NB4 (cell line): ENCODE measurements at places on chromosomes 13 and 19.
A peak's percentile ranks its signal among the peaks of the same experiment; 100 is the strongest.

GRCh38 chr19:49565261-49565660, 15.1 kb downstream of the NOSIP start:
- DNase-seq = no peak

- peak; percentile 25 for DNase-seq
Observed at GRCh38 chr13:20497006-20497775, 28.5 kb downstream of the CRYL1 start.

- no peak for DNase-seq
Observed at GRCh38 chr19:51224163-51224641, 678 bp upstream of the CD33 start.

GRCh38 chr19:10543059-10543419, 665 bp upstream of the ATG4D start:
- DNase-seq = peak; percentile 37

- DNase-seq = peak; percentile 28
Observed at GRCh38 chr19:50718255-50719118, 1.1 kb downstream of the SHANK1 start.

DNA sequence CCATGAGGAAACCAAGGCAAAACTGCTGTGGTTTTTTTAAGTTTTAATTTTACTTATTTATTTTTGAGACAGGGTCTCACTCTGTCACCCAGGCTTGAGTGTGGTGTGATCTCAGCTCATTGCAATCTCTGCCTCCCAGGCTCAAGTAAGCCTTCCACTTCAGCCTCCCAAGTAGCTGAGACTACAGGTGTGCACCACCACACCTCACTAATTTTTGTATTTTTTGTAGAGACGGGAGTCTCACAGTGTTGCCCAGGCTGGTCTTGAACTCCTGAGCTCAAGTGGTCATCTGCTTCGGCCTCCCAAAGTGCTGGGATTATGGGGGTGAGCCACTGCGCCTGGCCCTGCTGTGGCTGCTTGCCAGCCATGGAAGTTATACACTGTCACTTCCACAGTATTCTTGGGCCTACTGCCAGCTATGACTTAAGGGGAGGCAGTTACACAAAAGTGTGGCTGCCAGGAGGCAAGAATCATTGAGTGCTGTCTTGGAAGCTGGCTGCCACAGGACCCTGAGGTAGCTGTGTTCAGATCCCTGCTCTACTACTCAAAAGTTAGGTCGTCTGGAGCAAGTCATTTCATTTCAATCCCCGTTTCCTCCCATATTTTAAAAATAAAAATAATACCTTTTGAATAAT, 12.7 kb downstream of the FARP1 start:
- no peak for DNase-seq

DNA sequence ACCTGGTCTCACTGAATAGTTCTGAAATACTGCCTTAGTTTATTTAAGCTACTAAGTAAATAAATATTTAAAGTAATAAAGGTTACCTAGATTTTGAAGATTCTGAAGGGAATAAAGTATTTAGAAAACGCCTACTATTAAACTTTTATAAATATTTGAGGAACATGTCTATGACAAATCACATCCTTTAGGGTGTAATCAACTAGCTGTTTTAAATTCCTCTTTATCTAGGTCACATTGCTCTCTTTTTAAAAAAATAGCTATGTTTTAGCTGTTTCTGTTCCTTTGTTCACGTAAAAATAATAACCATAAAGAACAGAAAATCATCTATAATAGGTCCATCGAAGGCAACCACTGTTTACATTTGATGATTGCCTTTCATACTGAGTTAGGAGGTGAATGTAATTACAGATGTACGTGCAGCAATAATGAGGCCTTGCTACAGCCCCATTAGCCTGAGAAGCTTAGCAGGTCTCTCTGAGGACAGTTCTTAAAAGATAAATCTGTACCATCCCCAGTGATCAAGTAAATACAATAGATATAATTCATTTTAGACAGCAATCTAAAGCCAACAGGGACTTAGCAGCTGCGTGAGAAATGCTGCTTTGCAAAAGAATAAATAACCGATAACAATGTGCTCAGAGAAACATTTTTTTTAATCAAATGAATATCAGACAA, 449.5 kb downstream of the LIG4 start:
- DNase-seq = no peak

GRCh38 chr19:9877780-9878510, 42.8 kb downstream of the PIN1 start:
- DNase-seq = no peak

DNA sequence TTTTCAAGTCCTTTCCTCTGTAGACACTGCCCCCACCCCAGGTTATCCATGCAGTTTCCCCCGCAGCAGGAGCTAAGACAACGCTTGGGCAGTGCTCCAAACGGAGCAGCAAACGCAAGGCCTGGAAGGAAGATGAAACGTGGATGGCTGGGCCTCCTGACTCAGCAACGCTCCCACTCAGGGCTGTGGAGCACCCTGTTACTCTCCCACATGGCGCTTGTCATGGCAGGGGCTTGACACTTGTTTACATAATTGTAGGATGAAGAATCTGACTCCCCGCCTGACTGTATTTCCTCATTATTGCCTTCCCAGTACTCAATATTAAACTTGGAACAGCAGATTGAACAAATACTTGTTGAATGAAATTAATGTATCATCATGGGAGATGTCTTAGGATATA, 799 bp upstream of the C1QTNF9B start:
- no peak for DNase-seq

DNA sequence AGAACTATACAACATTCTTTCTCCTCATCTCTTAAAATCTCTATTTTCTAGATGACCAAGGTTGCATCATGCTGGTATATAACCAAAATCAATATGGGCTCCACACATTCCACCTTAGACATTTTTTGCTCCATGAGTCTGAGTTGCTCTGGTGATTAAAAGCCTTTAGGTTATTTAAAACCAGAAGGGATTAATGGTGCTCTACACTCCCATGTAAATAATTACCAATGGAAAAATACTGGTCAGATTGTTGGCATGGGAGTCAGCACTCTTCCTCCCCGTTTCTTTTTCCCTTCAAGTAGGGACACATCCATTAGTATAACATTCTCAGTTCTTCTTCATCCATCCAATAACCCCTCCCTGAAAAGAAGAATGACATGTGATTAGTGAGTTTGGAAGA, 747.7 kb downstream of the PCDH17 start:
- DNase-seq = no peak

DNA sequence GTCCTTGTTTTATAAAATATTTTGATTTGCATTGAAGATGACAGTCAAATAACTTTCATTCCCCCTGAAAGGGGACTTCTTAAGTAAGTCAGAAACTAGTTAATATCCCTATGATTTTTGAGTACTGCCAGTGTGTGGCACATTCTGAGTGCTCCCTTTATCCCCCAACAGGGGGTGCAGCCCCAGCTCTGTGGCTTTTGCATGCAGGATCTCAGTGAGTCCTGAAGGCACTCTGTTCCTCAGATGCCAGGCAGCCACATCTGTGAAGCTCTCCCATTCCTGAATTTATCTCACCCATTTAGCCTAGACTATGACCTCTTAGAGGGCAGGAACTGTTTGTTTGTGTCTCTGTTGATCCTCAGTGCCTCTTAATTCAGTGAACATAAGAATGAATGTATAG, 123.1 kb downstream of the CDK8 start:
- DNase-seq = peak; percentile 46

DNA sequence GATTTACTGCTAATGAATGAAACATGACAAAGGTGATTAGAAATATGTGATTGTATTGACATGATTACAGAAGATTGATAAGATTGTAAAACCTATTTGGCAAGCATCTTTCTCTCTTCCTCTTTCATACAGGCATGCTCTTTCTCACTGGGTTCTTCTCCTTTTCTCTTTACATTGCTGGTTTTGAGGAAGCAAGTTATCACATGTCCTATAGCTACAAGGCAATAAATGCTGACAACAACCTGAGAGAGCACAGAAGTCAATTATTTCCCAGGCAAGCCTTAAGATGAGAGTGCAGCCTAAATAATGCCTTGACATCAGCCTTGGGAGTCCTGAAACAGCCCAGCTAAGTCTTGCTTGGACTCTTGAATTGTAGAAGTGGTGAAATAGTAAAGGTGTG, 875.0 kb downstream of the SLITRK1 start:
- peak; percentile 8 for DNase-seq

DNA sequence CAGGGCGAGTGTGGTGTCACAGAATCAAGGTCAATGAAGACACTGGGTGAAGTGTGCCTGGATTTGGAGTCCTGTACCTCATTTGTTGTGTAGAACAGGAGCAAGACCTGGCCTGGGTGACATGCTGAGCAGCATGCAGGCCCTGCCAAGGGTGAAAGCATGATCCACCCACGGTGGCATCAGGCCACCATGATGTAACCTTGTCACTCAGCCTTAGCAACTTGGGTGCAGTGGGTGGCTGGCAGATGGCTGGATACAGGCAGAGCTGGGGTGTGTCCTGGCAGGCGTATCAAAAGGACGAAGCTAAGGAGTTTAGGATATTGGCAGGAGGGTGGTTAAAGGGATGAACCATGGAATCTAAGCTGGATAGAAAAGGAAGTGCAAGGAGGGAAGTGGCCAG, 10.3 kb downstream of the THSD1 start:
- DNase-seq = no peak

DNA sequence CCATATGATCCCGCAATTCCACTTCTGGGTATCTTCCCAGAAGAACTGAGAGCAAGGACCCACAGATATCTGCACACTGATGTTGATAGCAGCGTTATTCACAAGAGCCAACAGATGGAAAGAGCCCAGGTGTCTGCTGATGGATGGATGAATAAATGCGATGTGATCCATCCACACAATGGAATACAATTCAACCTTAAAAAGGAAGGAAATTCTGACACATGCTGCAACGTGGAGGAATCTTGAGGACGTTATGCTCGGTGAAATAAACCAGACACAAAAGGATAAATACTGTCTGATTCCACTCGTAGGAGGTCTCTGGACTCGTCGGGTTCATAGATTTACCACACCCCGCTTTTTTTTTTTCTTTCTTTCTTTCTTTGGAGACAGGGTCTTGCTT, 21.8 kb downstream of the ARHGEF18 start:
- no peak for DNase-seq

- DNase-seq = no peak
Observed at GRCh38 chr13:97933776-97934175, 19.7 kb upstream of the IPO5 start.

DNA sequence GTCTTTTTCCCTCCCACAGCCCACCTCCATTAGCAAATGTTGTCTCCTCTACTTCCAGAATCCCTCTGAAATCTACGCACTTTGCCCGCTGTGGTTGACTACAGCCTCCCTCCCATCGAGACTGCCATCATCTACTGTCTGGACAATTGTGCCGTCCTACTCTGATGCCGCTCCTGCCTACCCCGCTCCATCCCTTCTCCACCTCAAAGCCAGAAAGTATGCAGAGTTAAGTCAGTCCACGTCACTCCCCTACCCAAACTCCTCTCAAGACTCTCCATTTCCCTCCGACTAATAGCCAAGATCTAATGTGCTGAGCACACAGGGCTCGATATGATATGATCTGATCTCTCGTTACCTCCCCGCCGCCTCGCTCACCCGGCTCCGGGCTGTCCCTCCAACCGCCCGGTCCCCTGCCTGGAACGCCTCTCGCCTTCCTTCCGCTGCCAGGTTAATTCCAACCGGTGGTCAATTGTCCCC, 556 bp downstream of the CACTIN start:
- no peak for DNase-seq

GRCh38 chr19:8835877-8836276, 3.7 kb downstream of the MBD3L1 start:
- peak; percentile 63 for DNase-seq

- no peak for DNase-seq
Observed at GRCh38 chr13:61727767-61728166, 312.1 kb upstream of the PCDH20 start.

DNA sequence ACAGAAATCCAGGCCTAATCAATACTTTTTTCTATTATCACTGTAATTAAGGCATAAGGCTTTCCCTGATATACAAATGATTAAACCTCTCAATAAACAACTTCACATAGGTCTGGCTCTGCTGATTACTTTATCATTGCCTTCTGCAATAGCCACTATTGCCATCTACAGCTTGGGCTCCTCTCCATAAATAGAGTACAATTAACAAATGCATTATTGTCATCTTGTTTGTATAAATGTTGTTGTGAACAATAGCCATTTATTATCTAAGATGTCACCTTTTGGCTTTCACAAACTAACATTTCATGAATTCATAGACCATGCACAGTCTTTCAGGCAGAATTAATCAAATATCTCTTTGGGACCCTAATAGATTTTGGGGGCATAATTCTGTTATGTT, 53.3 kb downstream of the NHLRC3 start:
- DNase-seq = no peak

DNA sequence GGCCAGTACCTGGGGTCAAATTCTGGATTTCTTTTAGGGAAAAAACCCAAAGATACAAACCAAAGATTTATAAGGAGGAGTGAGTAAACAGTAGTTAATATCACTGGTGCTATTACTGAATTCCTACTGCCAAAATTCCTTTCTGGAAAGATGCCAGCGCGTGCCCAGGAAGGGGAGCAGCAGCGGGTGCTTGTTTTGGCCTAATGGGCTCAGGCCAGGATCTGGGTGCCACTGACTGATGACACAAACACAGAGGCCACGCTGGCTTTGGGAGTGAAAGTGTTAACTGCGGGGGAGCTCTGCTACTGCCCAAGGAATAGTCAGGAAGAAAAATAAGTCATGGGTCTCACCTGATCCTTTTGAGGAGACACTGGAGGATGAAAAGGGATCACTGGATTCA, 61.2 kb downstream of the KLF2 start:
- DNase-seq = no peak

- peak; percentile 64 for DNase-seq
Observed at GRCh38 chr19:57406516-57407123, 4.3 kb upstream of the ZNF17 start.

- DNase-seq = no peak
Observed at GRCh38 chr13:35699825-35700510, 223.5 kb upstream of the MAB21L1 start.

DNA sequence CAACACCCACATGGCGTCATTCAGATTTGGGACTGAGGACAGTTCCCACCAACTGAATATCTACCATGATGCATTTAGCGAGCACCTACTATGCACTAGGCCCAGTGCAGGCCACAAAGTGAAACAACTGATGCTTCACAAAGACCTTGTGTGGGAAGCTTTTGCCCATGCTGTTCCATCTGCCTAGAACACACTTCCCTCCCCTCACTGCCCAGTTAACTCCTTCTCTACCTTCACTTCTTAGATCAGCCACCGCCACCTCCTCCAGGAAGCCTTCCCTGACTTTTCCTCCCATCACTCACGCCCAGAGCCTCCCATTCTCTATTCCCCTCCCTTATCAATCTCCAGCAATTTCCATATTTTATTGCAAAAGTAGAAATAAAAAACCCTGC, 25.7 kb downstream of the PTPRS start:
- DNase-seq = no peak
